ENCODE measurements at places on chromosomes 6 and 20.

GRCh38 chr6:115830895-115831294 is 229.8 kb downstream of the FRK start:
- no peak for DNase-seq

- no peak for DNase-seq
Observed at GRCh38 chr20:57043091-57043490, 223.3 kb downstream of the BMP7 start.

DNA sequence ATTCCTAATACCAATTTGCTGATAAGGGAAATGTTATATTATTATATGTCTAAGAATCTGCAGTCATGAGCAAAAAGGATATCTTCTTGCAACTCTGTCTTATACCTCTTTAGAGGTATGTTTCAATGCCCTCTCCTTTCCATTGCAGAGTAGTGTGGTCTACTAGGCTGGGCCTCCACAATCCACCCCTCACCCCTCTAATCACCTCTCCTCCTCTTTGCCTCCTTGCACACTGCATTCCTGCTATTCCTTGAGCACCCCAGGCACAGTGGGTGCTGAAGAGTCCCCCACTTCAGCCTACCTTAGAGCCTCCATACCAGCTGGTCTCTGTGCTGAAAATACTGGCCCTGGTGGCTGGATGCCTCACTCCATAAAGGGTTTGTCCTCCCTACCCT is 26.9 kb downstream of the ARMC2 start:
- no peak for DNase-seq

DNA sequence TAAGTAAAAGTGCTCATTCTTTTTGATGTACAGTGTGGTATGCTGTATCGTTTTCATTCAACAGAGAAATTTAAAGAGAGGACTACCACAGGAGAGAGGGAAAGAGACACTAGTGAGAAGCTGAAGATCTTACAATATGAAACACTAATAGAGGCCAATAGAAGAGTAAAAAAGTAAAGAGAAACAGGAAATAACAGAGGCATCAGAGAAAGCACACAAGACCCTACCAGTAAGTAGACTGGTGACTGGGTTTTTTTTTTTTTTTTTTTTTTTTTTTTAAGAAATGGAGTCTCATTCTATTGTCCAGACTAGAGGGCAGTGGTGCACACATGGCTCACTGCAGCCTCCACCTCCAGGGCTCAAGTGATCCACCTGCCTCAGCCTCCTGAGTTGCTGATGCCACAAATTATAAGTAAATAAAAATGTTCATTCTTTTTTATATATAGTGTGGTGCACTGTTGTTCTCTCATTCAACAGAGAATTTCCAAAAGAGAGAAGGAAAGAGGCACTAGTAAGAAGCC is 18.8 kb downstream of the ELOVL4 start:
- no peak for DNase-seq

- no peak for DNase-seq
Observed at GRCh38 chr6:112289038-112289566, 34.7 kb upstream of the LAMA4 start.

GRCh38 chr20:56433880-56434255 is 21.8 kb downstream of the CASS4 start:
- no peak for DNase-seq

GRCh38 chr6:105270511-105270910 is 90.7 kb upstream of the POPDC3 start:
- DNase-seq: no peak

GRCh38 chr6:63565727-63566596 is 6.3 kb upstream of the LOC128125822 start:
- no peak for DNase-seq

- no peak for DNase-seq
Observed at GRCh38 chr6:111985202-111985731, 68.6 kb upstream of the CCN6 start.

GRCh38 chr6:96522465-96523009 is 931 bp downstream of the UFL1 start:
- peak; percentile 9 for DNase-seq

DNA sequence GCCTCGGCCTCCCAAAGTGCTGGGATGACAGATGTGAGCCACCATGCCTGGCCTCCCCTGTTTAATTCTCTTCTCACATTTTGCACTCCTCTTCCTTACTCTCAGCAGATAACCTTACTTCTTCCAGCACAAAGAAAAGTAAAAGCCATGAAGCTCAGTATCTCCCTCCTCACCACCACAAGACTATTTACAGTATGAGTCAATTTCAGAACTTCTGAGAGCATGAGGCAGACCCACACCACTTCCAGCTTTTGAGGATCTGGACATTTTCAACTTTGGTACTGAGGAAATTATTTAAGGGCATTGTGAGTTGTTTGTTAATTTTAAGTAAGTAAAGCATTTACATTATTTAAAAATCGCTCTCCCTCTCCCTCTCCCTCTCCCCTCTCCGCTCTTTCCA is 8.0 kb upstream of the SNX3 start:
- DNase-seq: no peak

GRCh38 chr6:108955329-108955949 is 107.2 kb downstream of the ARMC2 start:
- DNase-seq: no peak

- no peak for DNase-seq
Observed at GRCh38 chr6:156280065-156280464, 497.1 kb upstream of the ARID1B start.

- DNase-seq: no peak
Observed at GRCh38 chr6:158620963-158621693, 23.4 kb downstream of the DYNLT1 start.

GRCh38 chr6:147078602-147079001 is 125.6 kb upstream of the STXBP5 start:
- no peak for DNase-seq

DNA sequence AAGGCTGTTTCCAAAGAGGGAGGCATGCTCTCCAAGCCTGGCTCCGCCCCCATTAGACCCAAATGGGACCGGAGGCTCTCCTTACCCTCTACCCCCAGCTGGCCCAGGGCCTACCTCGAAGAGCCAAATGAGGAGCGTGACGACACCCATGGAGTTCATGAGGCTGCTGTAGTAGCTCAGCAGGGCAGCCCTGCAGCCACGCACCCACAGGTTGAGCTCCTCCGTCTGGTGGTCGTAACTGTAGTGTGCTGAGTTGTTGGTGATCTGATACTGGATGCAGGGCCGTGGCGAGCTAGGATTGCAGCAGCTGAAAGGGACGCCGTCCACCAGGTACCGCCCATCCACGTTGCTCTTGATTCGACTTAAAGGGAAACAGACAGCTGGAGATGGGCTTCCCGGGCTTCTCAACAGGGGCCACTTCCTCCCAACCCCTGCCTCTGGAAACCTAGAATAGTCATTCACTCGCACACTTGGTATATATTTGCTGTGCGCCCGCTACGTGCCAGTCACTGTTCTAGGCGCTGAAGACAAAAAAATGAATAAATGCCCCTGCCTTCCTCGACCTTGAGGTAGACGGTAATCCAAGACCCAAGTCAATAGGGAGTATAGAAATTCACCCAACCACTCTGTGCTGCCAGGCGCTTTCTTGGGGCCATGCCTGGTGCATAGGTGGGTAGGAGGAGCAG is 18.0 kb downstream of the PRPH2 start:
- no peak for DNase-seq

GRCh38 chr20:56924292-56925081 is 295.4 kb downstream of the TFAP2C start:
- no peak for DNase-seq

DNA sequence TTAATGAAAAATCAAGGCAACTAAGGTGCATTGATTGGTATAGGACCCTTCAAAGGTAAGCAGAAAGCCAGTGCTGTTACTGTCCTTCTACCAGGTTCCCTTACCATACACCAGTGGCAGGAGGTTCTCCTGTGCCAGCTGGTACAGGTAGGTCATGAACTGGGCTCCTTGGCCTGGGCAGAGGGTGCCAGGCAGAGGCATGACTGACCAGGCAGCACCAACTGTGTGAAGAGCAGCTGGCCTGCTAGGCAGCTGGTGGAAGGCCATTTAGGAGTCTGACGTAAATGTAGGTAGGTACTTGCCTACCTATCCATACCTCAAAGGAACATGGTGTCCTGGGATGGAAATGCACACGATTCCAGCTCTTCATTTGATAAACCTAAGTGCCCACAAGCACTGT is 23.3 kb downstream of the PCNA start:
- no peak for DNase-seq

- DNase-seq: no peak
Observed at GRCh38 chr20:10496465-10496864, 61.4 kb downstream of the SLX4IP start.

DNA sequence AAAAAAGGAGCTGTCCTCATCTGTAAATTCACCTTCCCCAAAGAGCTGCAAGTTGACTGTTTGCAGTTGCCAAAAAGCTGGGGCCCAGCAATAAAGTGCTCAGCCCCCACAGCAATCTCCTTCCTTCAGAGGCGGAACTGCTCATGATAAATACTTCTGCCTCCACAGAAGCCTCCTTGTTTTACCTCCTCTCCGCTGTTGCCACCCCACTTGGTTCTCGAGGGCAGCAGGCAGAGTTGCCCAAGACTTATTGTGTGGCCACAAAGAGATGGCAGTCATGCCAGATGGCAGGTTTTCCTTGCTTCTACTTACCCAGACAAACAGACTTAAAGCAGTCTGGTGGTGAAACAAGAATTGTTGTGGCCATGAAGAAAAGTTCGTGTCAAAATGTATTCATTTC is 66.3 kb downstream of the SLX4IP start:
- DNase-seq: no peak

- no peak for DNase-seq
Observed at GRCh38 chr20:52768694-52769093, 203.5 kb upstream of the TSHZ2 start.

GRCh38 chr6:43786664-43787329 is 16.8 kb downstream of the VEGFA start:
- no peak for DNase-seq

DNA sequence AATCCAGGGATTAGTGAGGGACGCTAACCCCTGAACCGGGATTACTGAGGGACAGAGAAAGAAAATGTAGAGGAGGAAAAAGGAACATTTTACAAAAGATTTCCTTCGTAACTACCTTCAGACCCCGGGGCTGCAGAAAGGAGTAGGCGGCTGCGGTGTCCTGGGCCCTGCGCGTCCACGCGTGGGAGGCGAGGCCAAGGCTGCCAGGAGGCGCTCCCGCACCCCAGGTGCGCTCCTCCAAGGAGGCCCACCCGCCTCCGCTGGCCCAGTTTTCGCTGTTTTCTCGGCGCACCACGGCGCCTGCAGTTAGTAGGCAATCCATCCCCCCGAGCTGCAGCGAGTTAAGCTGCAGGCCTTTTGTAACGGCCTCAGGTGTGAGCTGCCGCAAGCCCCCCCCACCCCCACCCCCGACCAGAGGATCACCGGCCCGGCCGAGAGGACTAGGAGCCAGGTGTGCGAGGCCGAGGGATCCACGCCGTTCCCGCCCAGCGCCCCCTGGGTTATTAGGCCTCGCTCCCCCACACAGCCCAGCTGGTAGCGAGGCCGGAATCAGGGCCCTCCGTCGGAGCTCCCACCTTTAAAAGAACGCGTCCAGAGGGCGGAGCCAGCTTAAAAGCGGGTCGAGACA is 380.3 kb upstream of the ARID1B start:
- no peak for DNase-seq

DNA sequence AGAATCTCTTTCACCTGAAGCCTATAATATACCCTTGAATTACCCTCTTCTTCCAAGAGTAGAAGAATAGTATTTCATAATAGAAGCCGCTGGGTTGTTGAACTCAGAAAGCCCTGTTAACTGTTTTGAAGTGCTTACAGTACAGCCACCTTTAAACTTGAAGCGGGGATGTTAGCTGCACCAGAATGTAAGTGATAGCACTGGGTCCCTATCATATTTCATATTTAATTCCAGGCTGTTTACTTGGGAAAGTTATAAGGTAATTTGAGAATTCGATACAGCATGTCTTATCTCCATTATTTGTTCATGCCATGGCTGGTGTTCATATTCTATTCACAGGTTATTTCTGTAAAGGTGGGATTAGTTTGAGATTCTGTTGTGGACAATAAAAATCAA is 63.5 kb upstream of the VSTM2L start:
- no peak for DNase-seq

GRCh38 chr6:29399525-29399924 is 4.1 kb downstream of the OR12D2 start:
- DNase-seq: no peak

DNA sequence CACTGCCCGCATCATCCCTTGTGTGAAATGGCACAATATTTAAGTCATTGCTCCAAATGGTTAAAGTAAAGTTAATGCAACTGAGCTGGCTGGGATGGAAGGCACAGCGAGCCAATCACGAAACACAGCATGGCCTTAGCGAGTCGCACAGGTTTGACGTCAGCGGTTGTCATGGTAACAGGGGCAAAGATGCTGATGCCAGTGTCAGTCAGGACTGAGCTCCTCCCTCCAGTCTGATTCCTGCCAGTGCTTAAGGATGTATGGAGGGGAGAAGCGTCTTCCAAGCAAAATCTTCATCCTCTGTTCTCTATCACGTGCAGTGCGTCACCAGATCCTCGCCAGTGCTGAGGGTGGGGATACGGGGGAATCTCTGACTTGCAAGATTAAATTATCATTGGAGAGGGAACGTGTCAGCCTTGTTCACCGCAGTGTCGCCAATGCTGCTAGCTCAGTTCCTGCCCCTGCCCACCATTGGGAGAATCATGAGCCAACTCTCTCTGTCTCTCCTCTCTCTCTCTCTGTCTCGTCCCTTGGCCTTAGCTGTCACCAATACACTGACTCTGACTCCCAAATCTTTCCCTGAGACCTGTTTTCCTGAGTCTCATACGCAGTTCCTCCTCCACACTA is 24.5 kb downstream of the TSPYL4 start:
- DNase-seq: peak; percentile 37

DNA sequence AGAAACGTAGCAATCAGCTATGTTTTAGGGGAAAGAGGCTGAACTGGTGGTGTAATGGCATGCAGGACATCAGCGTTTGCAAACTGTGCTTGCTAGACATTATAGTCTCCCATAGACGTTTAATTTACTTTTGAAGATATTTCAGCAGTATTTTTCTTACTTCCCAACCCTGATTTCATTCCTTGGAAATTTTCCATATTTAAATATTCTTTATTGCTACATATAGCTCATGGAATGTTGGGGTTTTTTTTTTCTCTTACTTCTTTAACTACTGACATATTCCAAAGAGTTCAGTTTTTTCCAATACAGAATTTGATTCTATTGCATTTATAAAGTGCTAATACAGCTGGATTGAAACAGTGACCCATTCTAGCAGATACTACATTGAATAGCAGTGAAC is 694.4 kb upstream of the CITED2 start:
- no peak for DNase-seq

DNA sequence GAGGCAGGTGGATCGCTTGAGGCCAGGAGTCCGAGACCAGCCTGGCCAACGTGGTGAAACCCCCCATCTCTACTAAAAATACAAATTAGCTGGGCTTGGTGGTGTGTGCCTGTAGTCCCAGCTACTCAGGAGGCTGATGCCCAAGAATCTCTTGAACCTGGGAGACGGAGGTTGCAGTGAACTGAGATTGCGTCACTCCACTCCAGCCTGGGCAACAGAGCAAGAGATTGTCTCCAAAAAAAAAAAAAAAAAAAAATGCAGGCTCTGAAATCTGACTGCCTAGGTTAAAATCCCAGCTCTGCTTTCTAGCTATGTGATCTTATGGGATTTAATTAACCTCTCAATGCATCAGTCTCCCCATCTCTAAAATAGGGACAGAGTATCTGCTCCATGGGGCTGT is 3.3 kb upstream of the TMEM217 start:
- no peak for DNase-seq

GRCh38 chr6:150280703-150281102 is 88.1 kb upstream of the IYD start:
- DNase-seq: no peak

- DNase-seq: no peak
Observed at GRCh38 chr6:109117346-109118035, 22.2 kb downstream of the CEP57L1 start.

All from glomerular endothelial cell (primary cell).